Thymus (tissue), 14 donors: ENCODE measurements at places on chromosomes 12 and 14.

DNA sequence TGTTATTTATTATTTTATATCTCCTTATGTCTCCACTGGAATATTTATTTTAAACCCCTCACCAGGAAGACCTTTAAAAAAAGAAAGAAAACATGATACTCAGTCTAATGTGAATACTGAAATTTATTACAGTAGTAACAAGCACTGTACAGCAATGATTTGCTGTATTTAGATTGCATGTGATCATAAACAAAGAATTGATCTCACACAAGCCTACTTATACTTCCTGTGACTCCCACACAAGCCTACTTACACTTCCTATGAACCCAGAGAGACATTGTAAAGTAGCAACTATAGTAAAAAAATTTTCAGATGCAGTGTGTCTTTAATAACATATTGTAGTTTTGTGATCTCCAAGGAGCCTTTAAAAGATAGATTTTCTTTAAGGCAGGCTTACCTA, 142.7 kb upstream of the SYT1 start:
- DNase-seq, result no peak

- DNase-seq, result no peak
Measured at GRCh38 chr12:26919216-26919555, 18.6 kb downstream of the INTS13 start.

- DNase-seq, result no peak
Measured at GRCh38 chr12:58079806-58080205, 138.4 kb downstream of the ATP23 start.

- no peak for DNase-seq
Measured at GRCh38 chr12:17609153-17609552, 480.8 kb downstream of the RERGL start.

- no peak for DNase-seq
Measured at GRCh38 chr14:28671425-28671824, 95.2 kb upstream of the FOXG1 start.

DNA sequence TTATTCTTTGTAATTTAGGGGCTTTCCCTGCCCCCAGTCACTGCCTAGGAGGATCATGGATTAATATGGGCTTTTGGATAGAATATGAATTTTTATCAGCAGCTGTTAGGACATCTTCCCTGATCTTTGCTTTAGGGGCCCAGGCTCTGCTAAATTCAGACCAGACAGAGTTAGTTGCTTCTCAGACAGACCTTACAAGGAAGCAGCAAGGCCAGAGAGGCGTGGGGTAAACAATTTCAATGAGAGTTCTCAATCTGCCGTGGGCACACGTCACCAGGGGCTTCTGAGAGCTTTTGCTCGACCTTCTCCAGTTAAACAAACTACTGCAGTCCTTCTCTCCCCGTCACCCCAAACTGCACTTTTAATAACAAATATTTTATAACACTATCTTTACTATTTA, 27.7 kb downstream of the FGF6 start:
- no peak for DNase-seq

GRCh38 chr12:95318071-95318545, 100.5 kb downstream of the VEZT start:
- no peak for DNase-seq

DNA sequence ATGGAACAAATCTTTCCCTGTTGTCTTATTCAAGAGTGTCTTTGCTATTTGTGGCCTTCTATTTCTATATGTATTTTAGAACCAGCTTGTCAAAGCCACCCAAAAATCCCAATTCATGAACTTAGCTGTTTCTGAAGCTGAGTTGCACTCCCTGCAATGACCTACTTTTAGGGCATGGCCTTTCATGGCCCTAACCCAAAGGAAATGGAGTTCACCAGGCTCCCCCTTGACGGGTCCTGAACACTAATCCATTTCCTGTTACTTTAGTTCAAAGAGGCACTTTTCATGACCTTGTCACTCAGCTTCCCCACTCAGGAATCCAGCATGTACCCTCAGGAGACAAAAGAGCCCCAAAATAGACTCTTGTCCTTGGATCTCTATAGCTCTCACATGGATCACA, 7.6 kb downstream of the TMED8 start:
- DNase-seq, result peak; percentile 33

DNA sequence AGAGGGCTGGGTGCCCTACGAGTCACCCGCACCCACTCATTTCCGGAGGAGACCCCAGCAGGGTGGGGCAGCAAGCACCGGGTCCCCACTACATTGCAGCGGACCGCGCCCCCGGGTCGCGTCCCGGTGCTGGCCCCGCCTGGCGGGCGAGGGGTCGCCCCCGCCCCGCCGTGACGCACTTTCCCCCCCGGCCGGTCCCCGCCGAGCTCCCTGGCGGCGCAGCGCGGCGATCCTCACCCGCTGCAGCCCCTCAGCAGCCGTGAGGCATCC, 106.1 kb downstream of the PRICKLE1 start:
- DNase-seq, result peak; percentile 10

GRCh38 chr12:666766-667308, 3.6 kb upstream of the NINJ2 start:
- DNase-seq, result no peak

DNA sequence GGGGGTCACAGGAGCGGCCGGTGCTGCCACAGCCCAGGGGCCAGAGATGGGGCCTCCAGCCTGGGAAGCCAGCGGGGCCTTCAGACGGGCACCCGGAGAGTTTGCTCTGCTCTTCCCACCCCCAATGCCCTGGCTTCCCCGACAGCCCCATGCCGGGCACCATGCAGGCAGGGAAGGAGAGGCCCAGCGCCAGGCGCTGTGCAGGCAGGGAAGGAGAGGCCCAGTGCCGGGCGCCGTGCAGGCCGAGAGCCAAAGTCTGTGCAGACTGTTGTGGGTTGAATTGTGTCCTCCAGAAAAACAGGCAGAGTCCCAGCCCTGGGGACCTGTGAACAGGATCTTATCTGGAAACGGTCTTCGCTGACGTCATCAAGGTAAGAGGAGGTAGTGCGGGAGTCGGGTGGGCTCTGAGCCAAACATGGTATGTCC, 34.3 kb downstream of the GALNT9 start:
- no peak for DNase-seq

GRCh38 chr14:23181946-23182345, 1.5 kb downstream of the SLC7A8 start:
- no peak for DNase-seq

DNA sequence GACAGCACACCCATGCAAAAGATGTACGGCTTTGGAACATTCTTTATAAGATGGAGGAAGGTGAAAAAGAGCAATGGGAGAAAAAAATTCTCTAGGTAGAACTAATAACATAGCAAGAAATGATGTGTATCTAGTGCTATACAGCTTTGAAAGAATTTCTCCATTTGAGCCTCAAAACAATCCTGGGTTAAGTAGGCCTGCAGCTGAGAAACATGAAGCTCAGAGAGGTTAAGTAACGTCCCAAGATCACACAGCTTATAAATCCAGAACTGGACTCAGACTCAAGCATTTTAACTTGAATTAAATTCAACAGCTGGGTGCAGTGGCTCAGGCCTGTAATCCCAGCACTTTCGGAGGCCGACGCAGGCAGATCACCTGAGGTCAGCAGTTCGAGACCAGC, 32.9 kb downstream of the TTC7B start:
- no peak for DNase-seq

- DNase-seq, result peak; percentile 92
Measured at GRCh38 chr12:104381731-104382480, 74.8 kb upstream of the CHST11 start.

DNA sequence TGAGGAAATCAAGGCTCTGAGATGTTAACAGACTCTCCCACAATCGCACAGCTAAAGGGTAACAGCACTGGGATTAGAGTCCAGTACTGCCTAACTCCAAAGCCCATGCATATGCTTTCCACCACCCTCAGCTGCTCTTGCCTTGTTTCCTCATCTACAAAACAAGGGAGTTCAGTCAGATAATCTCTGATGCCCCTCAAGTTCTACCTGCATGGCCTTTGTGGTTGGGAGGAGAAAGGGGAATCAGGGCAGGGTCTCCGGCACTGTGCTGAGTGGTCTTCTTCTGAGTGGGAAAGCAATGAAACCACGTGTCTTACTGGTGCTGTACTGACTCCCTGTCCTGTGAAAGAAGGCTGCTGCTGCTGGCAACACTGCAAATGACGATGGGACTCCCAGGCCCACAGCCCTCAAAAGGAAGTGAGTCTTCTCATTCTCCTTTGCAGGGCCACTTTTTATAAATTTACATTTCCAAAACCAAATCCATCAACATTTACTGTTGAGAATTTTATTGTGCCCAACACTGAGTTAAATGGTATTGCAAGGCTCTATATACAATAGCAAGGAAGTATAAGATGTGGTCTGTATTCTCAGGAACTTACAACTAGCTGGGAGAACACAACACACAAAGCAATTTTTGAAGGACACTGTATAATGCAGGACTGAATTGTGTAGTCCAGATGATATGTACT, 19.7 kb upstream of the DUSP16 start:
- no peak for DNase-seq

DNA sequence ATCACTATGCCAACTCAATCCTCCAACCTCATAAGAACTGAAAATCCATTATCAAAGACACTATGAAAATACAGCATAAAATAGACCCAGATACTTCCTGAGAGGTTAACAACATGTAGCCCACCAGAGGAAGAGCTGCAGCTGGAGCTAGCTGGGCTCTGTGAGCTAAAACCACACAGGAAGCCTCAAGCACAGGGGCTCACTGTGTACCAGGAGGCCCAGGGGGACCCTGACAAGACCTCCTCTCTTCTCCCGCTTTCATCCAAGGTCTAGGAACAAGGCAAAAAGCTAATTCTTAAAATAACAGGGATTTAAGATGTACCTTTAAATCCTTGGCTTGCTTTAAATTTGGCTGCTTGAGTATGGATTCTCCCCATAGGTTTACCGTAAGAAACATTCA, 53.6 kb downstream of the EIF2S3B start:
- DNase-seq, result peak; percentile 68

DNA sequence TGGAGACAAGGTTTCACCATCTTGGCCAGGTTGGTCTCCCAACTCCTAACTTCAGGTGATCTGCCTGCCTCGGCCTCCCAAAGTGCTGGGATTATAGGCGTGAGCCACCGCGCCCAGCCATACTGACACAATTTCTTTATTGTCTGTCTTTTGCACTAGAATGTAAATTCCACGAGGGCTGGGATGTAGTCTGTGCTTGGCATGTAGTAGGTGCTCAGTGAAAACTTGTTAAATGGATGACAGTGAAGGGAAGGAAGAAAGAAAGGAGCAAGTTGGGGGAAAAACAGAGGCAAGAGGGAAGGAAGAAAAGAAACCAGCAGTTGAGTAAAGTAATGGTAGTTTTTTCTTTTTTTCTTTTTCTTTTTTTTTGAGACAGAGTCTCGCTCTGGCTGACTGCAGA, 53.1 kb downstream of the LIMA1 start:
- no peak for DNase-seq

GRCh38 chr12:11958221-11959091, 112.3 kb upstream of the BCL2L14 start:
- no peak for DNase-seq

GRCh38 chr14:54623279-54624004, 56.5 kb downstream of the SAMD4A start:
- DNase-seq, result no peak

- DNase-seq, result no peak
Measured at GRCh38 chr12:13961971-13962370, 19.4 kb downstream of the GRIN2B start.

DNA sequence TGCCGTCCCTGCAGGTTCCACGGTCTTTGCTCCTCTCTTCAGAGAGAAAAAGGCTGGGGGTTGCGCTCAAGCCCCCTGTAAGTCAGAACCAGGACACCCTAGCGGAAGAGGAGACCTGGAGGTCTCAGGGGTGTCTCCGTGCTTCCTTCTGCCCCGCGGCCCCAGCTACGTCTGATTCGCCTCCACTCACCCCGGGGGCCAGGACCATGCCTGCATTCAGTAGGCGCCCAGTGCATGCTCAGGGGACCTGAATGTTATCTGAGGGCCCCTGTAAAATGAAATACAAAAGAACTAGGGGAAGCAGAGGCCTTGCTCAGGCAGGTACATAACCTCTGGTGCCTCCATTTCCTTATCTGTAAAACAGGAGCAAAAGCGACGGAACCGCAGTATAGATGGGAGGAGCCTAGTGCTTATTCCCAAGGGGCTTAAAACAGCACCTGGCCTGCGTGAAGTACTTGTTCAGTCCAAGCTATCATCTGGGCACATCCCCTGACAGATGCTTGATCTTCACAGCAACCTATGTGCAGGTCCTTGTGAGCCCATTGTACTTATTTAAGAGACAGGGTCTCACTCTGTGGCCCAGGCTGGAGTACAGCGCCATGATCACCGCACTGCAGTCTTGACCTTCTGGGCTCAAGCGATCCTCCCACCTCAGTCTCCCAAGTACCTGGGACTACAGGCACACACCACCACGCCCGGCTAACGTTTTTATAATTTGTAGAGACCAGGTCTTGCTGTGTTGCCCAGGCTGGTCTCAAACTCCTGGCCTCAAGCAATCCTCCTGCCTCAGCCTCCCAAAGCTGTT, 110.3 kb upstream of the NCOR2 start:
- DNase-seq, result no peak

DNA sequence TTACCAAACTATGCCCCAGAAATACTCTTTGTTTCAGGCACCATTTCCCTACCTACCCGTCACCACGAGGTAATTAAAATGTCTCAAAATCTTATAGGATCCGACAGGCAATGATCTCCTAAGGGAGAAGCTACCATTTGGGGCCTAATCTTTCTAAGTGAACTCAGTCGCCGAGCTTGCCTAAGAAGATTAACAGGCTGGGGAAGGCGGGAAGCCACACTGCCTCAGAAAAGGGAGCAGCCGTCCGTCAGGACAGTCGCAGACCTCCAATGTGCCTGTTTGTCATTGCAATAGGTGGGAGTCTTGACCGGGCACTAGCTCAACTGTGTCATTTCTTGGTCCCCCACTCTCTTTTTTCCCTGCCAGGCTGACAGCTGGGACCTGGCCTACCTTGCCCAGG, 4.6 kb downstream of the TTC7B start:
- no peak for DNase-seq

DNA sequence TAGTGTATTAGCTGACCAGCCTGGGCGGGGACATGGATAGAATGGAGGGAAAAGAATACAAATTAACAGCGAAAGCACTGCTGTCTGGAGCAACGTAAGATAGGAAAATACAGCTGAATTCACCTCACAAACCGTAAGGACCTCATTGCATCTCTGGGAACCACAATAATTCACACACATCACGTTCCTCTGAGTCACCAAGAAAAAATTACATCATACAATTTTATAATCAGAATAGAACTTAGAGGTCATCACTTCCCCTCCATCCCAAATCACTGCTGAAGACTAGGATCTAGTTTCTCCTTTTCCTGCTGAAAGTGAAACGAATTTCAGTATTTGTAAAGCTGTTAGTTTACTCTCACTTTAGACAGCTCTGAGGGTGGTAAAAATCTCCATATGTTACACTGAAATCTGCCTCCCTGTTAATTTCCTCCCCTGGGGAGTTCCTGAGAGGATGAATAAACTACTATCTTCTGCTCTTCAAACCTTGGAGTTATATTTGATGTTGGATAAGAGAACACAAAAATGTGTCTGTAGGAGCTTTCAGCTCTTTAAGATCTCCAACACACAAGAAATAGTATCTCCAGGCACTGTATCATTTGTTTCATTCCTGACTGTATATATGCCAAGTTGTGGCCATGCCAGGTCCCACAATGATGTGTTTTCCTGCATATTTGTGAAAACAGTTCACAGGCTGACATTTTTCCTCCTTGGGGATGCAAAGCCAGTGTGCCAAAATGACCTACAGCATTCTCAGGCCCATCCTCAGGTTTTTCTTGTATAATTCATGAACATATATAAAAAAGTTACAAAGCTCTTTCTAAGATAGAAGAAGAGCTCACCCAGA, 63.8 kb upstream of the SSTR1 start:
- DNase-seq, result no peak
